ENCODE measurements at places on chromosomes 11 and 22.

GRCh38 chr11:2189938-2190656, 18.5 kb upstream of the TH start:
- DNase-seq, result no peak

- DNase-seq, result peak; percentile 62
Observed at GRCh38 chr11:35618497-35619115, 346 bp downstream of the FJX1 start.

- DNase-seq, result no peak
Observed at GRCh38 chr11:118213781-118214180, 11.0 kb downstream of the JAML start.

- no peak for DNase-seq
Observed at GRCh38 chr11:4559527-4560440, 14.8 kb downstream of the OR52M1 start.

- DNase-seq, result peak; percentile 19
Observed at GRCh38 chr11:29432719-29433325, 584.0 kb downstream of the KCNA4 start.

- no peak for DNase-seq
Observed at GRCh38 chr11:134727636-134728035, 315.6 kb upstream of the B3GAT1 start.

DNA sequence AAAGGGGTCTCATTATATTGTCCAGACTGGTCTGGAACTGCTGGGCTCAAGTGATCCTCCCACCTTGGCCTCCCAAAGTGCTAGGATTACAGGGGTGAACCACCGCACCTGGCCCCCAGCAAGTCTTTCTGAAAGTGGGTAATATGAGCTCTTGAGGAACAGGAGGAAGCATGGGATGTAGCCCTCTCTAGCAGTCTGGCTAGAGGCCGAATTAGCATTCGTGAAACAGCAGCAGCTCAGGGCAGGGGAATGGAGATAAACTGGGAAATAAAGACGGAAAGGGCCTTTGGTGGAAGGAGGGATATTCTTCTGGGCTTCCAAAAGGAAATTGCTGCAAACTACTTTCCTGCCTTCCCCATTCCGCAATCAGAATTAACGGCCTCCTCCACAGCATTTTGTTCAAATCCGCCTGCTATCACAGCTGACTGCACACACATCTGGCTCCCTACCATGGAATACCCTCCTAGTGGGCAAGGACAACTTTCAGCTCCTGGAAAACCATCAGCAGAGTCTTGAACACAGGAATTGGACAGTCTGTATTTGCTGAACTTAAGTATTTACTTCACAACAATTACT, 44.3 kb downstream of the MICAL3 start:
- no peak for DNase-seq

DNA sequence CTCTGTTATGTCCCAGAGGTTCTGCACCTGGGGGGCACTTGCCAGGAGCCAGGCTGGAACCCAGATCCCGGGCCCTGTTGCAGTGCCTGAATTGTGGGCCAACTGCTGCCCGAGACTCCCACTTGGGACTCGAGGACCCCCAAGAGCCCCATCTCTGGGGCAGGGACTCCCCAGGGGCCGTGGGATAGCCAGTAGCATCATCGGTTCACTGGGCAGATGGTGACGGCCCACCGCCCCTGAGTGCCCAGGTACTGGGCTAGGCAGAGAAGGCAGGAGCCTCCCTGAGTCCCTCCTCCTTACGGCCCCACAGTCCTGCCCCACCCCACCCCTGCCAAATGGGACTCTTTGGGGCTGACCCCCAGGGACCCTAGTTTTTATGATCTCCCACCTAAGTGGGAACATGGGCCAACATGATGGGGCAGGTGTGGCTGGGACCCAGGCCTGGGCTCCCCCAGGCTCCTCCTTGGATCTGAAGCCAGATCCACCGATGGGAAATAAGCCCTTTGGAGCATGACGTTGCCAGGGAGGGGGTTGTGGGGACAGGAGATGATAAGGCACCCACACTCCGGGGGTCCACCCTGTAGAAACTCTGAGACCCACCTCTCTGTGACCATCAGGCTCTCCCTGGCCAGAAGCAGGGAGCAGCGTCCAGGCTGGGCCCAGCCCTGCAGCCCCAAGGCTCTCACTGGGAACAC, 94.5 kb upstream of the FGF3 start:
- DNase-seq, result no peak

DNA sequence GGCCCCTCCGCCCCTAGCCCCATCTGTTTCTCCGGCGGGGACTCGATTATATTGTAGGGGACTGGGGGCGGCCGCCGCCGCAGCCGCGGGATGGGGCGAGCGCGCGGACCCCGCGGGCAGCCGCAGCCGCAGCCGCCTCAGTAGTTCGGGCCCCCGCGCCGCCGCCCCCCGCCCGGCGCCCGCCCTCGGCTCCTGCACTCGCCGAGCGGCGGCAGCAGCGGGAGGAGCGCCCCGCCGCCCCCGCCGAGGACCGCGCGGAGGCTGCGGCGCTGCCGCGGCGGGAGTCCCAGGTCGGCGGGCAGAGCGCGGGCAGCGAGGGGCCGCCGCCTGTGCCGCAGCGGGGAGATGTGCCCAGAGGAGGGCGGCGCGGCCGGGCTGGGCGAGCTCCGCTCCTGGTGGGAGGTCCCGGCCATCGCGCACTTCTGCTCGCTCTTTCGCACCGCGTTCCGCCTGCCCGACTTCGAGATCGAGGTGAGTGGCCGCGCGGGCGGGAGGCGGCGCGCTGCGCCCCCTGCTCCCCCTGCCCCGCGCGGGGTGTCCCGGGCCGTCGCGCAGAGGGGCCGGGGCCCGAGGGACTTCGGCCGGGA, at the start of gene CECR2:
CECR2 (plus strand) TSS at position 22 of the 587 bp plus-strand sequence; CDS start at position 346, 324 bp downstream.
- peak; percentile 73 for DNase-seq

- DNase-seq, result no peak
Observed at GRCh38 chr22:28670161-28670560, 9.5 kb downstream of the TTC28 start.

DNA sequence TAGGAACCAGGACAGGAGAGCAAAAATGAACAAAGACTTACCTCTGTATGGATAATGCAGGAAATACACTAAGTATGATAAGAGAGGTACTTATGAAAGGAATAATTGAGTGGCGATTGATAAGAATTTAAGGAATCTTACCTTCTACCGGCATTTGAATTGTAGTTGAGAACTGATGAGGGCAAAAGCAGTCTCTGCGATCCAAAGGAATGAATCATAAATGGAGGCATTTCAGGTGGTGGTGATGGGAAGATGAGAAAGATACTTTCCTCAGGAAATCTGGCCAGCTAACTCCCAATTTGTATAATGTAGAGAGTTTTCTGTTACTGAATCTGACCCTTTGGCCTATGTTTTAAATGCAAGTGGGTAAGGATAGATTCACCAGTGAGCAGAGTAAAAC, 71.9 kb upstream of the C11orf87 start:
- no peak for DNase-seq

- DNase-seq, result no peak
Observed at GRCh38 chr11:128288368-128288767, 299.0 kb downstream of the ETS1 start.

- DNase-seq, result no peak
Observed at GRCh38 chr11:403021-403760, 9.2 kb downstream of the PKP3 start.

GRCh38 chr22:20783844-20784723, 10.2 kb downstream of the SERPIND1 start:
- no peak for DNase-seq

GRCh38 chr11:43723617-43724016, 43.1 kb downstream of the HSD17B12 start:
- no peak for DNase-seq

DNA sequence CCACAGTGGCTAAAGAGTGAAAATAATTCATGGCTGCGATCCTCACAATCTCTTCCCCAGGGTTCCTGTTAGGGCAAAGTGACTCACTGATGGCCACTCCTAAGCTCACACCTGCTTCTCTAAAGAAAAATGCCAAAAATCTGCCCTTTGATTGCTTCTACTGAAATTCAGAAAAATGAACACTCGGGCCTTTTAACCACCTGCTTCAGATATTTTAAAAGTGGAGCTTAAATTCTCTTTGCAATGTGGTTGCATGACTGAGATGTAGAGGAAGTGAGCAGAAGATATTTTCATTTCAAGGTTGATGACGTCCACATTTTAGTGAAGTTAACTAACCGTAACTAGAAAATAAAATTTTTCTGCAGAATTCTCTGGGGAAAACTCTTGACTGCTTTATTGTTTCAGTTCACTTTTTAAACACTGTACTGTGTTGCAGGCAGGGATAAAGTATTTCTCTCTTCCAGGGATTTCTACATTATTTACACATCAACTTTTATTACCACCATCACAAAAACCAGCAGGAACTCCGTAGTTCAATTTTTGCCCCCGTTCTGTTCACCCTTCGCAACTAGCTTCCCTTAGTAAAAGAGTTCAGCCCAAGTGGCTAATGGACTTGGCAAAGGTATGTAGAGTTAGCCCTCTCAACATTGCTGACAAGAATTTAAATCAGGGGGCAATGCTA, 8.5 kb downstream of the RAB30 start:
- DNase-seq, result no peak
